ENCODE measurements at places on chromosomes 3 and 15.
A peak's percentile ranks its signal among the peaks of the same experiment; 100 is the strongest.

GRCh38 chr3:34396288-34396687 lies 597.9 kb downstream of the PDCD6IP start:
- peak; percentile 80 for DNase-seq

GRCh38 chr15:41698779-41699178 lies 38.6 kb downstream of the MGA start:
- no peak for DNase-seq

- no peak for DNase-seq
Observed at GRCh38 chr3:48141604-48142137, 46.5 kb downstream of the CDC25A start.

- no peak for DNase-seq
Observed at GRCh38 chr15:42510258-42511006, 15.0 kb downstream of the SNAP23 start.

All from suppressor macrophage treated with lipopolysaccharide for 4 hours (primary cell).